Omental fat pad (tissue), 4 donors: ENCODE measurements at places on chromosomes 4 and X.

DNA sequence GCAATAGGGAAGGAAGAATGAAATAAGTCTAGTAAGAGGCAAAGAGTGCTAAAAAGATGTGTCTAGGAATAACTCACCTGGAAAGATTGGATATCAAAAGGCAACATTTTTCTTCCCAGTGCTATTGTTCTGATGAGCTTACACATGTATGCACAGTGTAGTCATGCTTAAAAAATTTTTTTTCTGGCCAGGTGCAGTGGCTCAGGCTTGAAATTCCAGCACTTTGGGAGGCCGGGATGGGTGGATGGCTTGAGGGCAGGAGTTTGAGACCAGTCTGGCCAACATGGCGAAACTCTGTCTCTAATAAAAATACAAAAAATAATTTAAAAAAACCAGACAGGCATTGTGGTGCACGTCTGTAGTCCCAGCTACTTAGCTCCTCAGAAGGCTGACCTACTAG is 795.8 kb upstream of the IGFBP7 start:
- no peak for DNase-seq

- DNase-seq, result no peak
These were observed 35.8 kb downstream of the CHRDL1 start for GRCh38 chrX:110759785-110760184.

DNA sequence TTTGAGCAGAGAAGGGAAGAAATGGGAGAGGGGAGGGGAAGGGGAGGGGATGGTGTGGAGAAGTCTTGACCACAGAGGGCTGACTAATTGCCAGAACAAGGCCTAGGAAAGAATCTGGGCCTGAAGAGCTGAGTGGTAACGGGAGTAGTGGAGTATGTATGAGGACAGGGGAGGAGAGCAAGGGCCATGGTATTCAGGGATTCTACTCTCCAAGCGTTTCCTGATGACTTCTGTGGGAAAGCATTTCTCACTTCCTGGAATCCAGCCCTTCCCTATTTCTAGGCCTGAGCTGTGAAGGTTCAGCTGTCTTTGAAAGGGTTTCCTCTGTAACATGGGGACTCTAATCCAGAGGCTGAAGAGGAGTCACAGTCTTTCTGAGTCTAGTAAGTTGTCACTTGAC is 19.7 kb upstream of the SOX3 start:
- DNase-seq, result no peak

DNA sequence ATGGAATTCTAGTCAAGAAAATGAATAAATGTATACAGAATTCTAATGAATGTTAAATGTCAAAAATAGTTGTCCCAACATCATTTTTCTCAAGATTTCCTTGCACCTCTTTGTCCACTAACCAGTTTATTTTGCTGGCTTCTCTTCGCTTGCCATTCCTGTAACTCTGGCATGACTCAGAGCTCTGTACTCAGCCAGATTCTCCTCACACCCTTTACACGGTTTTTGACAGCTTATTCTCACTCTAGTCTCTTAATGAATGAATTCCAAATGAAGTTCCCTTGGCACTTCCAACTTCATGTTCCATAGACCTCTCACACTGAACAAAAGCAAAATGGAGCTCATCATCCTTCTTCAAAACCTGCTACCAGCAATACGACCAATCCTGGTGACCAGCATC is 419.3 kb upstream of the SLIT2 start:
- no peak for DNase-seq

DNA sequence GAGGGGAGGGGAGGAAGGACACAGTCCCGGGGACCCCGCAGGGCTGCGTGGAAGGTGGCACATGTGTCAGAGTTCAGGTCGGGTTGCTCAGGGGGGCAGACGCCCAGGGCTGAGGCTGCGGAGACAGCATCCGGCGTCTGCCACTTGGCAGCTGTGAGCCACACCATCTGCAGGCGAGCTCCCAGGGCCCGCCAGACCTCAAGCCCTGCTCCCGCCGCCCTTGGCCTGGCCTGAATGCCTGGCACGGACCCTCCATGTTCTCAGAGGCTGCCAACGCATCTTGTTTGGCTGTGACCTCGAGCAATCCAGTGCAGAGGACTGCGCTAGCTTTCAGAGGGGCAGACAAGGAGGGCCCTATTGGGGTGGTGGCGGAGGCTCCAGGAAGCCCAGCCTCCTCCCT is 5.1 kb downstream of the BGN start:
- no peak for DNase-seq
